COLO829 (cell line): ENCODE measurements at places on chromosomes 3 and 15.

DNA sequence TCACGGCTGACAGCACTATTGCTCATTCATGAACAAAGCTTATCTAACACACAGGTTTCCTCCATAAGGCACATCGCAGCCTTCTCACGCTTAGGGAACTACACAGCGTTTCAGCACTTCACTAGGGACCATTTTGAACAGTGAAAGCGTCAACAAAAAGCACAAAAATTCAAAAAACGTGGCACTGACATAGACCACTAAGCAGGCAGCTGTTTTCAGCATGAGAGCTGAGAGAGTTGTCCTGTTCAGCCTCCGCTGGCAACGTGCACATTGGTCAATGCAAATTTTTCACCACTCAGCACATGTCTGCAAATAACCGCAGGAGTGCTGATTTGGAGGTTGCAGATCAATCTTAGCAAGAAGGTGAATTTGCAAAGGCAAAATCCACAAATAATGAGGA lies 109.2 kb downstream of the LRRK1 start:
- no peak for DNase-seq

DNA sequence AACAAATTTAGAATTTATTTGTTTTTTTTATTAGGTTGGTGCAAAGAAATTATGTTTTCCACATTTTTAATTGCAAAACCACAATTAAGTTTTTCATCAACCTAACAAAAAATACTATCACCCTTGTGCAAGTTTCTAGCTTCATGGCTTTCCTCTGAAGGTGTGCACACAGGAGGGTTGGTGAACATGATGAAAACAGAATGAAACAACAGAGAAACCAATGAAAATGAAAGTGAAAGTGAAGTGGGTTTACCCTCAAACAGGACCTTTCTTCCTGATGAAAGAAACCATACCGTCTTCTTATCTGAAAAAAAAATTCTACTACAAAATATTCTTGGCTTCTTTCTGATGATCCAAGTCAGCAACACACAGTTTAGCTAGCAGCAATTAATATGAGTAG lies 71.9 kb upstream of the FEZF2 start:
- DNase-seq: peak; percentile 30

GRCh38 chr3:105062853-105063252 lies 303.9 kb upstream of the ALCAM start:
- DNase-seq: no peak

DNA sequence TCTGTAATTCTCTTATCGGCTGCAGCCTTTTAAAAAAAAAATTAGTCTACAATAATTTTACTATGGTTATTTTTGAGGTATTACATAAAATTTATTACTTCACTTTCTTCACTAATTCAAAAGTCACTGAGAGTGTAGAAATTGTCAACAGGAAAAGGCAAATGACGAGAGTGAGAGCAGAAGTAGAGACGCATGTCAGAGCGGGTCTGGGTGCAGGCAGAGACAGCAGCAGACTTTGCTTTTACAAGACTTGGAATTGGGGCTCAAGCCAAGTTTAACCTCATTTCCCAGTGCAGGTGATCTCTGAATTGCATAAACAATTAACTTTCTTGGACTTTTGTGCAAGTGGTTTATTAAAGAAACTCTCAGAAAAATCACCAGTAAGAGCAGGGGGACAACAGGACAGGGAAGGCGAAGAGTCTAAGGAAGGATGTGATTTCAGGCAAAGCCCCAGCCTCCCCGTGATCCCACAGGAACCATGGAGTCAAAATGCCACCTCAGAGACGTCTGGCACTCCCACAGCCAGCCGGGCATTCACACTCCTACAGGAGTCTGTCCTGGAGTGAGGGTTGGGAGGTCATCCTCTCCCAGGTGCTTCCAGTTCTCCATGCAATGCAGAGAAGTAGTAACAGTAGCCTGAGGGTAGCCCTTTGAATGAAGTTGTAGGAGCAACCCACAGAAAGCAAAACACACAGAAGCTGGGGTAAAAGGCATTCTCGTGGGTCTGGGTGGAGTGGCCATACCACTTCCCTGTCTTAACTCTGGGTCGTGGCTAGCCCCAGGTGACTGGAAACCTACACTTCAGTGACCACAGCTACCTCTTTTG lies 274.0 kb upstream of the TGFBR2 start:
- DNase-seq: no peak

DNA sequence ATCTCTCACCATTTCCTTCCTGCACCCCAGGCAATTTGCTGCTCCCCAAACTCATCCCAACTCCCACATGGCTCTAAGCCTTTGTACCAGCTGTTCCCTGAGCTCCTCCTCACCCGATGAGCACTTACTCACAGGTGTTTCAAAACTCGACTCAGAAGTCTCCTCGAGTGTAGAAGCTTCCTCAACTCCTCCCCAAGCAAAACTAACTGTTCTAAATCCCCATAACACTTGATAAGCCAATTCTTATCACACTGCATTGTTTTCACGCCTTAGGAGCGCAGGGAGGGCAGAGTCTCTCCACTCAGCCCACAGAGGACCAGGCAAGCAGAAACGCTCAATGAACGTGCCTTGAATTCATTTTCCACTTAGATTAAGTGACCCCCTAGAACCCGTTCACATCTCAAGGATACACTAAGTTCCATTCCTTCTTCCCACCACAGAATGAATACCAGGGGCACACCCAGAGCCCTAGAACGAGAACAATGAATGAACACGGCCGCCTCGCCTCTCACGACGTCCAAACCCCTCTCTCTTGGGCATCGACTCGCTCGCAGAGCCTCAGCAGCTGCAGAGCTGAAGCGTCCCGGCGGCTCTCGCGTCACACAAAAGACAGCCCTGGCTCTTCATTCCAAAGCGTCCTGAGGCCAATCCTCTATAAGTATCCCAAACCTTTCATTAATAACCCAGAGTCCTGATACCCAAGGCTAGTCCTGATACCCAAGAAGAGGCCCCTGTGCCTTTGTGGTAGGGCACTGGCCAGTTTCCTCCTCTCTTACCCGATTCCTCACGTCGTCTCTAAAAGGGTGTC lies 1.1 kb downstream of the RAF1 start:
- DNase-seq: no peak
